Caco-2 (cell line): ENCODE measurements at places on chromosomes 11 and 22. TPM values are rescaled to one million over a fixed set of nuclear protein-coding genes. Genes with fewer than 3 reads are reported as not detected.
A peak's percentile ranks its signal among the peaks of the same experiment; 100 is the strongest.

DNA sequence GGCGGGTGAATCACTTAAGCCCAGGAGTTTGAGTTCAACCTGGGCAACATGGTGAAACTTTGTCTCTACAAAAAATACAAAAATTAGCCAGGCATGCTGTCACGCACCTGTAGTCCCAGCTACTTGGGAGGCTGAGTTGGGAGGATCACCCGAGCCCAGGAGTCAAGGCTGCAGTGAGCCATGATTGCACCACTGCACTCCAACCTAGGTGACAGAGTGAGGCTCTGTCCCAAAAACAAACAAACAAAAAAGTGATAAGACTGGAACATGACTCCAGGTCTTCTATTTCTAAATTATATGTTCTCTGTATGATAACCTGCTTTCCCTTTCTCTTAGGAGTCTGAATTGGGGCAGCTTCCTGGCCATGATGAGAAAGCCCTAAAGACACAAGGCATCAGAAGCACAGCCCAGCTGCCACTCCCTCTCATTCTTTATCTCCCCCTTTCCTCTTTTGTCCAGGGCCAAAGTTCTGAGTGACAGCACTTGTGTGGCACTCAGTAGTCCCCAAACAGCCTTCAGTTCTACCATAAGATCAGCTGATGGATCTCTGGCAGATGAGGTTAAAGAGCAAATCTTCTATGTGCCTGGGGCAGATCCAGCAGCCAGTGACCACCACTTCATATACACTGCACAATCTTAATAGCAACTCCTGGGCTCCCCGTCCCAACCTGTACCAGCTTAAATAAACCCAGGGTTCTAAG, 136.0 kb downstream of the C11orf58 start:
- no peak for DNase-seq

- no peak for DNase-seq
Measured at GRCh38 chr11:126680700-126681099, 319.9 kb downstream of the KIRREL3 start.

- DNase-seq, result peak; percentile 91
Measured at GRCh38 chr22:37817705-37818408, 5.3 kb upstream of the GALR3 start.

- no peak for DNase-seq
Measured at GRCh38 chr11:115272925-115273324, 231.3 kb downstream of the CADM1 start.

Gene SCGB1A1
- not detected in 2 replicates for total RNA-seq

- peak; percentile 80 for DNase-seq
Measured at GRCh38 chr11:14907411-14908213, 15.6 kb upstream of the CYP2R1 start.

- DNase-seq, result no peak
Measured at GRCh38 chr22:42799461-42800405, 57.3 kb downstream of the ARFGAP3 start.

- peak; percentile 42 for DNase-seq
Measured at GRCh38 chr11:64864473-64865285, 13.7 kb downstream of the EHD1 start.

DNA sequence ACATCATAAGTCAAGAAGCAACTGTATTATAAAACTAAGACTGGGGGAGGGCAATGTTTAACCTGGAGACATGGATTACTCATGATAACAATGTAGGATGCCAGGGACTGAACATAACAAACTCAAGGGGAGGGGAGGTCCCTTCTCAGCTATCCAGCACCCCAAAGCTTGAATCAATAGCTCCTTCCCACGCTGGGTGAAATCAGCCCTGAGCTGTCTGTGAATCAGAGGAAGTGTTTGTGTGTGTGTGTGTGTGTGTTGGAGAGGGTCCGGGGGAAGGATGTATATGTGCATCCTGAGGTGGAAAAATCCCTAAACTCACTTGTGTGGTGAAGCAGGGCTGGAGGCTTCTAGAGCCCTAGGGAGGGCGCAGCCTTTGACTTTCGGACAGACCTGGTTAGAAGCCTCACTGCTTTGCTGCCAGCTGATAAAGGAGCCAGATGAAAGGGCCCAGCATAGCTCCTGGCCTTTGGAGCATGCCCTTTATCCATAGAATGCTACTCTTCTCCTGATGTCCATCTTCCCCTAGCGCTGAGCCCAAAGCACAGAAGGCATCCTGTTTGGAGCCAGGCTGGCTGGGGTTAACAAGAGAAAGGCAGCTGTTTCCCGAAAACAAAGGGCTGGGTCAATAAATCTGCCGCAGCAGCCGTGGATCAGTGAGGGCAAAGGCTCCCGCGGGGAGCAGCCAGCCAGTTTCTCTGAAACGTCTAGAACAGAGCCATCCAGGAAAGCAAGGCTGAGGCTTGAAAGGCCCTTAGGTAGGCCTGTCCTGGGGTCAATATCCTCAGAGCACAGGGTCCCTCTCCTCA, 35.8 kb downstream of the TNKS1BP1 start:
- peak; percentile 51 for DNase-seq

Gene GRIK4
- total RNA-seq, result 2.0 and 3.6 TPM in 2 replicates

- no peak for DNase-seq
Measured at GRCh38 chr11:125499563-125499962, 3.5 kb upstream of the FEZ1 start.

DNA sequence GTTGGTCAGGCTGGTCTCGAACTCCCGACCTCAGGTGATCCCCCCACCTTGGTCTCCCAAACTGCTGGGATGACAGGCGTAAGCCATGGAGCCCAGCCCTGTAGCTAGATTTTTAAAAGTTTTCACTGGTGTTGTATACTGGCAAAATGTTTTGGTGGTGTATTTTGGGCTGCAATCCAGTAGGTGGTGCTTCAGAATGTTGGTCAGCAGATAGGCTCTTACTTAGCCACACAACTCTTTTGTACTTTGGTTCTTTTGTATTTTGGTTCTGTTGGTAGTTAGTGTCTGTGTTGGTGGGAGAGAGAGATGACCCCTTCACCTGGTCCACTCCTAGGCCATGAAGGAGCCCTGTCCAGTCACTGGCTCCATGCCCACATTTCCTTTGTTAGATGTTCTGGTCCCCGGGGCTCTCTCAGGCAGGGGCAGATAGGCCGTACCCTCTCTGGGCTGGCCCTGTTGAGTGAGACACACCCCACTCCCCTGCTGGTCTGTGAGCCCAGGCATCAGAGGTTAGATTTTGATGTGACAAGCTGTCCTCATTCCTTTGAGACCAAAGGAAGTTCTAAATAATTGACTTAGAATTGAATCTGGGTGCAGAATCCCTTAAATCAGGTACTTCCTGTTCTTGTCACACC, 123.8 kb downstream of the DDX10 start:
- DNase-seq, result no peak

Gene KCNE3
- 48.1 and 58.2 TPM in 2 replicates for total RNA-seq

DNA sequence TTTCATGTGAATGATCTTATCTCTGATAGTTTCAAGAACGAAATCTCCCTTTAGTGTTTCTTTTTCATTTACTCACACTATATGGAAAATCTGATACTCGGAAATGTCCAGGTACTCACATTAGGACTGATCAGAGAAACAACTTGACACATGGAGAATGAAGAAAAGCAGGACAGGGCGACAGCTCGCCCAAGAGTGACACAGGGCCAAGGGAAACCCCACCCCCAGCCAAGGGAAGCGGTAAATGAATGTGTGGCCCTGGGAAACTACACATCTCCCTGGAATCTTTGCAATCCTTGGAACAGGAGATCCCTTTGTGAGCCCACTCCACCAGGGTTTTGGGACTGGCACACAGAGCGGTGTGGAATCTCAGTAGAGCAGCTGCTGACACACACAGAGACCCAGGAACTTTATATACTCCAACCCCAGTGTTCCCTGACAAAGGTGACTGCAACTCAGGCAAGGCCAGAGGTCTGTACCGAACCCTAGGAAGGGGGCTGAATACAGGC, 303.7 kb upstream of the ARHGAP42 start:
- DNase-seq, result no peak

- DNase-seq, result no peak
Measured at GRCh38 chr11:44985721-44986120, 35.0 kb upstream of the TP53I11 start.

Gene IRF7
- total RNA-seq, result 27.2 and 31.2 TPM in 2 replicates

- no peak for DNase-seq
Measured at GRCh38 chr22:44266796-44267760, 45.7 kb downstream of the SHISAL1 start.
